Liver (tissue), 10 donors: ENCODE measurements at places on chromosomes 7 and 10. TPM values are rescaled to one million over a fixed set of nuclear protein-coding genes. Genes with fewer than 3 reads are reported as not detected.

GRCh38 chr10:74863551-74863950, 37.2 kb downstream of the KAT6B start:
- DNase-seq = no peak

SGPL1 gene
- total RNA-seq = 20.5 TPM

TLX1 gene
- 0.33 TPM for total RNA-seq

DNA sequence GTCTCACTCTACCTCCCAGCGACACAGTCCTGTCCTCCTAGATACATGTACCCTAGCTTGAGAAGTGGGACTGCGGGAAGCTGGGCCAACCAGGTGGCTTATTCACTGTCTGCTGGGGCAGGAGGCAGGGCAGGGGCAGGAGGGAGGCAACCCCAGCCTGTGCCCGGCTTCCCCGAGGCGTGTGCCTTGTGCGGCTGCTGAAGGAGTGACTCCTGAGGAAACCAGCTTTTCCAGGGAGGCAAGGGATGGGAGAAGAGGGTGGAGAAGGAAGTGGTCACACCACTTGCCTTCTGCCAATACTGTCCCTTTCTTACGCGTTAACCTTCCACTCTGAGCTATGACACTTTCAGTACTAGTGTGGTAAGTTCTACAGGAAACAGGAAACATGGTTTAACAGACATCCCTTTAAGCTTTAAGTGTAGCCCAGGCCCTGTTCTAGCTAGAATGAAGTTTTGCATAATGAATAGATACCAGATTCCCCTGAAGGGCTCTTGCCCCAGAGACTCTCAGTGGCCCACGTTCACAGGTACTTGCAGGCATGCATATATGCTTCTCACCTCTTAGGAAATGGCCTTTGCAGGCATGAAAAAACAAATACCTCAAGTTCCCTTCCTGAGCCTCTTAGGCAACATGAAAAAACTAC, 40.6 kb downstream of the SYPL1 start:
- no peak for DNase-seq

DNA sequence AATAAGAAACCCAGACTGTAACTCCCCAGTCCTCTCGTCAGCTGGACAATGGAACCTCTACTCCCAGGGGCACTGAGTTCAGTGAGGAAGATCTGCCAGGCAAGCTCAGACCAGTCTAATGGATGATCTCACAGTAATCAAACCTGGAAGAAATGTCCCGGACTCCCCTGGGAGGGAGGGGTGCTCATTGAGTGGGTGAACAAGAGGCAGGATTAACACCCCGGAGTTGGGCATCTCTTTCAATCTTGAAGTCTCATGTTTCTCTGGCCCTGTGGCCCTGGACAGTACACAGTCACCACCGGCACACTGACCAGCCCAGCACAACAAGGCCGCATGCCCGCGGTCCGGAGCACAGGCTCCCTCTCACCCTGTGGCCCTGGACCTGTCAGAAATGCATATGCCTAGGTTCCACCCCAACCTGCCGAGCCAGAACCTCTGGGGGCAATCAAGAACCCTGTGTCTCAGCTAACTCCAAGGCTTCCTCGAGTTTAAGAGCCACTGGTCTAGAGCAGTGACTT, 27.8 kb downstream of the CXCL12 start:
- DNase-seq = no peak

DNA sequence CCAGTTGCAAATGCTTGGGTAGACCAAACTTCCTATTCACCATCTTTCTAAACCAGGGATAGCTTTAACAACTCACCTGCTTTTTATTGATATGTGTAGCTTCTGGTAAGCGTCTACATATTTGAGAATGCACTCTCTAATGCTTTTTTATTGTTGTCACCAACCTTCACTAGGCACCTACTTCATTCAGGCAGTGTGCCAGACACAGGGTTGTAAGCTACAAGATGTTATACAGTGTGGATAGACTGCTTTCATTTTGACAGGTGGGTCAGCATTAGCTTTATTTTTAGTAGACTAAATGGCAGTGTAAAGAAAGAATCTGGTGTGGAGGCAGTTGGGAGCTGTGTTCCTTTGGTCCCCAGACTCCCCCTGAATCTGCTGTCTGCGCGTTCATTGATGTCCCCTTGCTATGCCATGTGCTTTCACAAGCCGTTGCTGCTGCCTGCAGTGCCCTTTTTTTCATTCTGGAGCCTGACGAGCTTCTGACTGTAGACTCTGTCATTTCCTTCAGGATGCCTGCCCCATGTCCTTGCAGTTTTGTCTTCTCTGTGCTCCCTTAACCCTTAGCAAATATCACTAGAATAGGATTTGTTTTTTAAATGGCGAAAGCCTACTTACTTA, 32.1 kb downstream of the NRF1 start:
- DNase-seq = no peak

DNA sequence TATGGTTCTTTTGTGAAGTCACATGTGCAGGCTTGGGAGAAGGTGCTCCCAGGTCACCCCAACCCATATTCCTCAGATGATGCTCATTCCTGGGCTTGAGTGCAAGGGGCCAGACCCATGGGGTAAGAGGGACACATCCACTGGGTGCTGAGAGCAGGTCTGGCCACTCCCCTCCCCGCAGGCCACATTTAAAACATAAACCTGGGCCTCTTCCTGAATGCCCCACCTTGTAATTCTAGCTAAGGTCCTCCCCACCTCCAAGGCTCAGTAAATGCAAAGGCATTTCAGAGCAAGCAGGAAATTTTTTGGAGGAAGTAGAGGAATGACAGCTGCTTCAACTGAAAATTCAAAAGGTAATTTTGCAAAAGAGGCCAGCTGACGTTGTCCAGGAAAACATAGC, 172.5 kb downstream of the ARHGAP21 start:
- DNase-seq = no peak

SHOC2 gene
- 33.7 TPM for total RNA-seq

GRCh38 chr10:68330852-68331454, 911 bp upstream of the HNRNPH3 start:
- DNase-seq = peak; percentile 40

IFIT5 gene
- 5.0 TPM for total RNA-seq

HOXA6 gene
- 0.23 TPM for total RNA-seq

GRCh38 chr7:149459540-149460452, 1.1 kb downstream of the ZNF777 start:
- no peak for DNase-seq

- no peak for DNase-seq
Observed at GRCh38 chr7:376306-377079, 86.5 kb downstream of the FOXL3 start.

DNA sequence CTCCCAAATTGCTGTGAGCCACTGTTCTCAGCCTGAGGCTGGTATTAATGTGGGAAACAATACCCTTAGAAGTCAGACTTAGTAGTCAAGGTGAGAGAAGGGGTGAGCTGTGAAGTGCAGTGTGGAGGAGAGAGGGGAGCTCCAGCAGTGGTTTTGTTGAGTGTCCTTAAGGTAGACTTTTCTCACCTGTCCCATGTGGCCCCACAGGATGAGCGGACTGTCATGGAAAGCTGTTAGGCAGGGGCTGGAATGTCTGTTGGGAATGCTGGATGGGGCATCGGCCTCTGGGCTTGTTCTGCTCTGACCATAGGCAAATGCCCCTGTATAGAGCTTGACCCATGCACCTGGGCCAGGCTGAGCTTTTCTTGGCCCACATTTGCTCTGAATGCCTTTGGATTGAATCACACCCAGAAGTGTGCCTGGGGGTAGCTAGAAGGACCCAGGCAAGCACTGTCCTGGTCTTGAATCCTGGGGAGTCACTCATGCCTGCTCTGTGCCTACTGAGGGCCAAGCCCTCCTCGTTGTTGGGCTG, 36.3 kb upstream of the SH2D4B start:
- DNase-seq = no peak

DNA sequence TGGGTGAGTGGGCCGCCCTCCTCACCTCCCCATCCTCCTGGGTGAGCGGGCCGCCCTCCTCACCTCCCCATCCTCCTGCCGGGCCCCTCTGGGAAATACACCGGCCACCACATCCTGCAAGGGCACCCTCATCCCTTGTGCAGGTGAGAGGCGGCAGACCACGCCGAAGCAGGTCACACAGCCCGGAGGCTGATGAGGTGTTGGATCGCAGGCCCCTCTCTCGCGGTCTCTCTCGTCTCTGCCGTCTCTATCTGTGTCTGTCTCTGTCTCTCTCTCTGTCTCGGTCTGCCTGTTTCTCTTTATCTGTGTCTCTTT, 30.8 kb upstream of the FOXL3 start:
- DNase-seq = no peak

SFMBT2 gene
- 2.3 TPM for total RNA-seq

GRCh38 chr10:71694567-71694968, 25.0 kb downstream of the C10orf105 start:
- DNase-seq = no peak

DNA sequence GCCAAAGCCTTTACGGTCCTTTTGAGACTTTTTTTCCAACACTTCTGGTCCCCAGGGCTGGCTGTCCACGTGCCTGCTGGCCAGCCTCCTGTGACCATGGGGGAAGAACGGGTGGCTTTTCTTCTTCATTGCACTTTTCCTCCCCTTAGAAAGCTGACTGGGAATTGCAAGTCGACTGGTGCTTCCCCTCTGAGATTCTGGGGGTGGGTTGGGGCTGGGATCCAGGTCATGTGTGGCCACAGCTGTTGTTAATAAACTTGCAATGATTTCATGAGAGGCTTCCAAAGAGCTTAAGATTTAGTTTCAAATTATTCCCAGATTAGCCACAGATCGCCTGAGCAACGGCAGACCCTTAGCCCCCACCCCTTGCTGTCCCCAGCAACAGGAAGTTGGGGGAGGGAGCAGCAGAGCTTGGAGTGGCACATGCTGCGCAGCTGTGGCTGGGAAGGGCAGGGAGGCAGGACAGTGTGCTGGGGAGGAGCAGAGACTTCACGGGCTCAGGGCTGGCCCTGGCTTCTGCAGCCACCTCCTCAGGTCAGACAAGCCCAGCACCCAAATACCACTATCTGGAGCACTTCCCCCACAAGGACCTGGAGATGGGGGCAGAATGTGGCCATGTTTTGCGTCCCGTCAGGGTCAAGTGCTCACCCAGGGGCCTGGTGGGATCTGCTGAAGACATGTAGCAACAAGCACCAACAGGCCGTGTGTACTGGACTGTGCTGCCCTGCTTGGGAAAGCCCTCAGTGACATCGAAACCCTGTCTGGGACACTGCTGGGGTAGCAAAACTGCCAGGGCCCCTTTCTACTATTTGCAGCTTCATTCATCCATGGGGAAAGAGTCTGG, 147.1 kb downstream of the RNF216 start:
- DNase-seq = no peak

DNA sequence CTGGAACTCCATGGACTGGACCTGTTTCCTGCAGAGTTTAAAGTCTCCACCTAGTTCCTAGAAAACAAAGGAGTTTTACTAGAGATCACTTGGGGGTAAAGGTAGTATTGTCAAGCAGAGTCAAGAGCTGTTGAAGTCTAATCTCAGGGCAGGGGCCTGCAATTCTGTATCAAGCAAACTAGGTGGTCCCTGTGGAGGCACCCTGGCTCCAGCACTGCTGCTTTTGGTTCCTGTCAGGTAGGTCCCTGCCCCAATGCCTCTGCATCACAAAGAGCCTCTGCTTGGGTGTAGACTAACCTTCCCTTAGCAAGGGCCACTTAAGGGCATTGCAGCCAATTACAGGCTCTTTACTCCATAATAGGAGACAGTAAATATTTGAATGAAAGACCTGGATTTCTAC, 22.5 kb downstream of the ZSCAN25 start:
- DNase-seq = no peak

DNA sequence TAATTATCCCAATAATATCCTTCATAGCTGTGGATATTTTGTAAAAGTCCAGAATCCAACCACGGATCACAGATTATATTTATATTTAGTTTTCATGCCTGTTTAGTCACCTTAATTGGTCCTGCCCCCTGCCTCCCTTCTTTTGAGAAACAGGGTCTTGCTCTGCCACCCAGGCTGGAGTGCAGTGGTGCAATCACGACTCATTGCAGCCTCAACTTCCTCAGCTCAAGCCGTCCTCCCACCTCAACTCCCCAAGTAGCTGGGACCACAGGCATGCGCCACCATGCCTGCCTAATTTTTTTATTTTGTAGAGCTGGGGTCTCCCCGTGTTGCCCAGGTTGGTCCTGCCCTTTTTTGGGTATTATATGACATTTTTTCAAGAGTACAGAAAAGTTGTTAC, 129.4 kb downstream of the KAT6B start:
- DNase-seq = no peak

KIF11 gene
- total RNA-seq = 29.2 TPM

- DNase-seq = no peak
Observed at GRCh38 chr10:14673189-14673861, 101.4 kb downstream of the FAM107B start.

DNA sequence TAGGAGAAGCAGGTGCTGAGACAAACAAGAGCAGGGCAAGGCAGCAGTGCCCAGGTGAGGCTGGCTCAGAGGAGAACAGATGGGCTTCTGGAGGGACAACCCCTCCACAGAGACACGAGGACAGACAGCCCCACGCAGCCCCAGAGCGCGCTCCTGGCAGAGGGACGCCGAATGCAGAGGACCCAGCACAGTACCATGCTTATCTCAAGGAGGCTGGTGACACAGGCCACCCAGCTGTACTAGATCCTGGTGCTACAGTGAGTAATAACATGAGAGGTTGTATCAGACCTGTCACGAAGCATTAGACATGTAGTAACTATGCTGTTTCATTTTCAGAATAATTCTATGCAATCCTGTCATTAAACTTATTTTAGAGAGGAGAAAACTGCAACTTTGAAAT, 60.4 kb upstream of the NCAPG2 start:
- no peak for DNase-seq

- DNase-seq = no peak
Observed at GRCh38 chr10:47040041-47040491, 128.8 kb downstream of the PTPN20 start.

CAMK1D gene
- 2.7 TPM for total RNA-seq

ARPC1A gene
- total RNA-seq = 46.7 TPM

PIK3CG gene
- total RNA-seq = 4.1 TPM

DNA sequence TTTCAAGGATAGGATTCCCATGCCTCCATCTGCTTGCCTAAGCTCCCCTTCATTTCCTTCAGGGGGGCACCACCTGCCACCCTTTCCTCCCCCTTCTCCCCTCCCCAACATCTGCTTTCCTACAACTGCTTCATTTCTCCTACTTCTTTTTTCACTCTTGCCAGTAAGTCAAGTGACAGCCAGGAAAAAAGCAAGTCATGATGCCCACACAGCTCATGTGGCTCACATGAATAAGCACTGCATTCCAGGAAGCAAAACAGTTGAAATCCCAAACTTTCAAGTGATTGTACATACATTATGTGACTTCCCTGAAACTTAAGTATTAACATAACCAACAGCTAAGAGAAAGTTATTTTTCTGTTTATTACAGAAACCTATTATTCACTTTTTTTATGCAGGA, 78.6 kb downstream of the TNS3 start:
- DNase-seq = no peak

CPN1 gene
- 95.7 TPM for total RNA-seq

DNA sequence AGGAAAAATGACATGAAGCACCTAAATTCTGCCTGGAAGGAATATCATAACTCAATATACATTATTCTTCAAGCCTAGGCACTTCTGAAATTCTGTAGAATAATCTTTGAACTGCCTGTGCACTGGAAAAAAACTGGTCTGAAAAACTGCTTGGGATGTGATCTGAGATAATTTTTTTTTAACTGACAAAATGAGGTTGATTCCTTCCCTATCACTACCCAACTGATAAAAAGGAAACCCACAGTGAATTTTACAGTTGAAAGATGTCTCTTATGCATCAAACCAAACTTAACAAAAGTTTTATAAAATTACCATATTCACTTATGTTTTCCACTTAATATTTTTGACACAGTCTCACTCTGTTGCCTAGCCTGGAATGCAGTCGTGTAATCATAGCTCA, 67.2 kb upstream of the FAM133B start:
- no peak for DNase-seq

SEMA3A gene
- total RNA-seq = 0.56 TPM

MTG1 gene
- 19.4 TPM for total RNA-seq

GRCh38 chr10:70982443-70982842, 94.1 kb upstream of the PCBD1 start:
- DNase-seq = no peak
